Suprapubic skin (tissue), 4 donors: ENCODE measurements at places on chromosomes 12 and 14. TPM values are rescaled to one million over a fixed set of nuclear protein-coding genes. Genes with fewer than 3 reads are reported as not detected.
A peak's percentile ranks its signal among the peaks of the same experiment; 100 is the strongest.

PGF gene
- total RNA-seq = 7.7 TPM

DNA sequence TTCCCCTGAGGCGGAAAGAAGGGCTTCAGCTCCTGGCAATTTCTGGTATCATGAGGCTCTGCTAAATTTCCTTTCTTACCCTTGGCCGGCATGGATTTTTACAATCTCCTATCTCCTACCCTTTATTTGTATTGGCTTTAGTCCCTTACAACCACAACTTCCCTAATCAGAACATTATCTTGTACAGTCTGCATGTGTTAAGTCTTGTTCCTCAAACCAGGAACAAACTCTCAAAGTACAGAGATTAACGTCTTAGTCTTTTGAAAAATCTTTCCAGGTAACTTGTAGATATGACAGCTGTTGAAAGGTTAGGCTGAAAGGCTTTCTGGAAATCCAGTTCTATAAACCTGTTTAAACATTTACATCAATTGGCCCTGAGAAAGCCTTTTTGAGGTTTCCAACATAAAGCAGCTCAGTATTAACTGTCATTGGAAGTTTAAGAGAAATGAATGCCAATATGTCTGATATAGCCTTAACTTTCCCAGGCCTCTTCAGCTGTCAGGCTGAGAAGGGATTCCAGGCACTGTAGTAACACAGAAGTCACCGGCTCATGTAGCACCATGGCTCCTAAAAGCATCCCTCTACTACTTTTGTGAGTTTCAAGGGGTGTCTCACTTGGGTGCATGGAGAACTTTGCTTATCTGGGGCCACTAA lies 360.5 kb downstream of the FUT8 start:
- DNase-seq = no peak

GRCh38 chr14:91400696-91401095 lies 16.9 kb downstream of the CCDC88C start:
- no peak for DNase-seq

GARIN6 gene
- total RNA-seq = not detected

DNA sequence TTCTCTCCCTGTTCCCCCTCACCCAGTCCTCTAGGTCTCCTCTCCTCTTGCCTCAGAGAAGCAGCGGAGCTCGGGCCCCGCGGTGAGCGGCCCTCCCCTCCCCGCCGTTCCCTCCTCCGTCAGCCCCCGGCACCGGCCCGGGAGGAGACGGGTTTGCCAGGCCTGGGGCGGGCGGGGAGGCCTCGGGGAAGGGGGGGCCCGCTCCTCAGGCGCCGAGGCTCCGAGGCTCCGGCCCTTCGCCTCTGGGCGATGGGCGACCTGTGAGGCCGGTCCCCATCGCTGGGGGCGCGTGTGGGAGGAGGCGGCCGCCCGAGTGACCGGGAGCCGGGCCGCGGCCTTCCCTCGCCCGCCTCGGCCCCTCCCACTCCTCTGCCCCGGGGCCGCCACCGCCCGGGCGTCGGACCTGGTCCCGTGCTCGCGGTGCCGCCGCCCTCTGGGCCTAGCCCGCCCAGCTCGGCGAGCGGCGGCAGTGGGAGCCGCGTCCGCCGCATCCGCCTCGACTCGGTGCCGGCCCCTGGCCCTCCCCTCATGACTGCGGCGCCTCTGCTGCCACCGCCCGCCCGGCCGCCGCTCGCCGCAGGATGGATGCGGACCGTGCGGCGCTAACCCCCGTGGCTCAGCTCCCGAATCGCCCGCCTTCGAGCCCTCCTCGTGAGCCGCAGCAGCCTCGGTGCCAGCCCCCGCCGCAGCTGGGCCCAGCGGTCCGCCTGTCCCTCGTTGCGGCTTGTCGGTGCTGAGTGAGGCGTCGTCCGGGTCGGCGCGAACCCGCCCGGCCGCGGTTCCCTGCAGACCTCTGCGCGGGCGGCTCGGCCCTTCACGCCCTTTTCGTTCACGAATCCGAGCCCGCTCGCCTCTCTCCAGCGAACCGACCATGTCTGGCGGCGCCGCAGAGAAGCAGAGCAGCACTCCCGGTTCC lies 574 bp downstream of the WNK1 start:
- DNase-seq = peak; percentile 76
